Motor neuron (in vitro differentiated cells): ENCODE measurements at places on chromosomes 5 and 9. TPM values are rescaled to one million over a fixed set of nuclear protein-coding genes. Genes with fewer than 3 reads are reported as not detected.

STPG3 gene
- 0.93 and 1.2 TPM in 2 replicates for total RNA-seq

DNAI1 gene
- total RNA-seq, result 3.3 and 5.4 TPM in 2 replicates

TAF11L5 gene
- total RNA-seq, result 6.9 TPM in 1 of 2 replicates, not detected in the other

FGF1 gene
- 0.44 and 0.52 TPM in 2 replicates for total RNA-seq

CCL27 gene
- not detected in 2 replicates for total RNA-seq

HEMGN gene
- total RNA-seq, result 0.71 and 1.3 TPM in 2 replicates

PCDHGB1 gene
- 4.4 and 9.5 TPM in 2 replicates for total RNA-seq

PCDHB2 gene
- 12.5 and 13.3 TPM in 2 replicates for total RNA-seq

CCL21 gene
- 0.22 TPM in 1 of 2 replicates, not detected in the other for total RNA-seq

TRPM3 gene
- 0.27 and 0.56 TPM in 2 replicates for total RNA-seq

DBH gene
- 0.16 and 0.25 TPM in 2 replicates for total RNA-seq

DNA sequence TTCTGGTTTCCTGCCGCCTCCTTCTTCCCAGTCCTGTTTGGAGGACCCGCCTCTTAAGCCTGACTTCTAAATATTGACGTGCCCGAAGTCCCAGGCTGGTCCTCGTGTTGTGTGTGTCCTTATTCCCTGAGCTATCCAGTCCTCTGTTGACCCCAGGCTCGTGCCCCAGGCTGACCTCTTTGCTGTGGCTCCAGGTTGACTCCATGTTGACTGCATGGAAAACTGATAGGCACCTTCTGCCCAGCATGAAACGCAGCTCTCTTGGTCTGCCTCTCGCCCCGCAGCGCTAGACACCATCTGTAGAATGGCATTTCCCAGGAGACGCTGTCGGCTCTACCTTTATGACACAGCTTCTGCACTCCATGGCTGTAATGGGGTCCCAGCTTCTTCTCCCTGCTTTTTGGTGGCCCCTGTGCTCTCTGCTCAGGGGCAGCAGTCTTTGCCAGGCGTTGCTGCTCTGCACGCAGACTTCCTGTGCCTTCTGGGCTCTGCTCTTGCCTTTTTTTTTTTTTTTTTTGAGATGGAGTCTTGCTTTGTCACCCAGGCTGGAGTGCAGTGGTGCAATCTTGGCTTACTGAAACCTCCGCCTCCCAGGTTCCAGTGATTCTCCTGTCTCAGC is 28.4 kb downstream of the EHMT1 start:
- ATAC-seq, result no peak

- ATAC-seq, result no peak
Observed at GRCh38 chr5:151014680-151015343, 5.6 kb upstream of the GPX3 start.

- peak; percentile 71 for ATAC-seq
Observed at GRCh38 chr5:134874831-134875655, 872 bp downstream of the TXNDC15 start.

- ATAC-seq, result no peak
Observed at GRCh38 chr9:101387871-101388506, 3.2 kb upstream of the BAAT start.

- no peak for ATAC-seq
Observed at GRCh38 chr5:16791904-16792597, 144.0 kb downstream of the MYO10 start.

DNA sequence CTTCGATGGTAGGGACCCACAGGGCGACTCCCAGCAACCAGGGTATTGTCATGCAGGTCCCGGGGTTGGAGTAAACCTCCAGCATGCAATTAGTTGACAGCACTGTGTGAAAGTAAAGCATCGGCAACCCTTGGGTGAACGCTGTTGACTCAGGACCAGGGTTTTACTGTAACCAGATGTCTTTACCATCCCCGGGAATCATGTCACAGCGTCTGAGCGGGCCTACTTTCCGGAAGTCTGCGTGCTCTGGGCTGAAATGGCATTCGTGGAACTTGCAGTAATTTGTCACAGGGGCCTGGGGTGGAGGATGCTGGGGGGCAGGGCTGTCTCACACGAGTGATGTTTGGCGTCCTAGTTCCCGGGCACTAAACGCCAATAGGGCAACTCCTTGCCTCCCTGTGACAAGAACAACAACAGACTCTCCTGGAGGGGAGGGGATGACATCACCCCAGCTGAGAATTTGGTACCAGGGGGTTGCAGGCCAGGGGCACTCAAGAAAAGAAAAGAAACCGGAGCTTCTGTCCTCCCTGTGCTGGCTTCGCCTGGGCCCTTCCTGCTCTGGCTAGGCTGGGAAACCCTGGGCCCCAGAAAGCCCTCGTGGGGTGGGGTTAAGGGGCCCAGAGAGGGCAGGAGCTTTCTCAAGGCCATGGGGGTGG is 10.1 kb upstream of the UBAC1 start:
- ATAC-seq, result peak; percentile 56

DNA sequence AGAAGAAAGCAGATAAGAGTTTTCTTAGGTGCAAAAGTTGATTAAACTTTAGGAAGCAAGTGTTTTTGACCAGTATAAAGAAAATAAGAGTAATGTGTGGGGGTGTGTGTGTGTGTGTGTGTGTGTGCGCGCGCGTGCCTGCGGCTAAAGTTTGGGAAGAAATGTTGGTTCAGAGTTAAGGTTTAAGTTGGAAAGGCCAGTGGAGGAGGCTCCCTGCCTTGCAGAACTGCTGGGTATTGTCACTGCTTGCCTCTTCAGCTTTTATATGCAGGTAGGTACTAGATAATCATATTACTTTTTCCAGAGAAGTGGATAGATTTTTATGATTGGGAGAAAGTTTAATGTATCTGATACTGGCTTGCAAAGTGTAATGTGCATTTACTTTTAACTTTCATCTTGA is 2.0 kb downstream of the PIK3R1 start:
- ATAC-seq, result no peak

- ATAC-seq, result peak; percentile 38
Observed at GRCh38 chr9:137302449-137303150, 529 bp upstream of the NRARP start.

GRCh38 chr5:168320805-168321204 is 29.4 kb downstream of the WWC1 start:
- no peak for ATAC-seq

DNA sequence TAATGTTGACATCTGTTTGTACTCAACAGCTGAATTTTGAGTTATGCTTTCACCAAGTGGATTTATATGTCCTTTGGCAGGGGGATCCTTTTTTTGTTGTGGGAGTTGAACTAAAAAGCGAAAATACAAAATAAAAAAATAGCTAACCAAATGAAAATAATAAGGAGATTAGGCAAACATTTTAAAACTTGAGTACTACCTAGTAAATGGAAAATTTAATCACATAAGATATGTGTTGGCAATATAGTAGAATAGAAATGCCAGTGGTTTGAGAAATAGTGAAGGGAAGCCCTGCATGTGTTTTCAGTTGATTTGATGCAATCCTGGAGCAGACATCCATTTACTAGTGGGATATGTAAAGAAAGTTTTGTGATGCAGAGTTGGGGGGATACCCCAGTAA is 98.0 kb downstream of the RASGRF2 start:
- ATAC-seq, result no peak

DNA sequence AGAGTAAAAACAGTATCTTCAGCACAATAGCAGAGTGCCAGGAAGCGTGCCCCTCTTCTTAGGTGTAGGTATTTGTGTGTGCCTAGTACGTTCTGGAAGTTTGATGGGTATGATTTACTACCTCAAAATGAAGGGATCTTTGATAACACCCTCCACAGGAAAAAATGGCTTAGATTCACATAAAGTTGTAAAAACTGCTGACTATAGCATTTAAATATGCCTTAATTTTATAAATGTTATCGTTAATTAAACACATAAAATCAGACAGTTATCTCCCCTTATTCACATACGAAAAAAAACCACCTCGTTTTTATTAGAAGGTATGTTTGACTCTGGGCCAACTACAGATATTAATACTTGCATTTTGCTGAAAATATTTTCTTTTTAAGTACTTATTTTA is 243.6 kb upstream of the TBCA start:
- no peak for ATAC-seq

DNA sequence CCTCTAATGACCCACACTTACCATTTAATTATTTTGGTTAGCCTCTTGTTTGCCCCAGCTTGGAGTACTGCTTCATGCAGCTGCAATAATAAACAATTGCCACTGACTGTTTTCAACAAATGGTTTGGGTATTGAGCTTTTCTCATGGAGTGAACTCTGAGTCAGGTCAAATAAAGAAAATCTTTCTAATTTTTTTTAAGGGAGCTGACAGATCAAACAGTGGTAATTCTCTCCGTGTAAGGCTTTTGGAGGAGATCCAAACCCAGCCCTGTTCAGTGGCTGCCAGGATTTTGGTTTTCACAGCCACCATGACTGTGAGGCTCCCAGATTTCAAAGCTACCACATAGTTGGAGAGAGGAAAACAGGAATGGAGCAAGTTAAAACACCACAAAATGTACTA is 110.7 kb upstream of the EFNA5 start:
- no peak for ATAC-seq

DNA sequence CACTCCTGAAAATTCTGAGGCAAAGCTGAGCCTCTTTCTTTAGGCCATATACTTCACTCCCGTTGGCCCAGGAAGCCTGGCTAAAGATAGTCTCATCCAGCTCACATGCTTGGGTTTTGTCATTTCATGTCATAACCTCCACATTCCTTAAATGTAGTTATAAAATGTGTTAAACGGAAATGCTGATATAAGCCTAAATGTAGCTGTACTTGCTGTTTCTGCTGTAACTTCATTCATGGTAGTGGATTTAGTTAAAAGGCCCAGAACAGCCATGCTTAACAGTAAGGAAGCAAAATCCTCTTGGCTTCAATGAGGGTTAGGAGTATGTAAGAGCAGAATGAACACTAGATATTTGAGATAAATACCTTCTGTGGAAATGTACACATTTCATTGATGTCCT is 135.8 kb upstream of the TMEM161B start:
- no peak for ATAC-seq

GRCh38 chr9:13863112-13863511 is 450.8 kb downstream of the NFIB start:
- no peak for ATAC-seq

- peak; percentile 75 for ATAC-seq
Observed at GRCh38 chr5:79023348-79023747, 38.2 kb upstream of the ARSB start.

- ATAC-seq, result no peak
Observed at GRCh38 chr9:83583151-83584014, 39.6 kb upstream of the IDNK start.

DNA sequence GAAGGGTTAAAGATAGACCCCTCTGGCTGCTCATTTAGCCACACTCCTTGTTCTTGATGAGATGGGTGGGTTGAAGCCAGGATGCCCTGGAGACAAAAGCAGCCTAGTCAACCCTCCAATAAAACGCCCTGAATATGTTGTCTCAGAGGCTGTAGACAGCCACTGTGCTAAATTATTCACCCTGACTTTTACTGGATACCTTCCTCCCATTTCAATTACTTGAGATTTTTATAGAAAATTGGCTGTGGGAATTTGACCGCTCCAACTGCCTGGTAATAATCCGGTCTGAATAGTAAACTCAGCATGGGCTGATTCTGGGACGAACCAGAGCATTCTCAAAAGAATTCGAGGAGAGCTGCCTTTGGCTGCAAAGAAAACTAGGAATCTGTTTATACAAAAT is 104.2 kb downstream of the SNX18 start:
- ATAC-seq, result no peak

- ATAC-seq, result peak; percentile 3
Observed at GRCh38 chr9:109781541-109782197, 1.7 kb downstream of the PALM2AKAP2 start.

GRCh38 chr5:2902186-2902585 is 150.7 kb upstream of the IRX2 start:
- no peak for ATAC-seq

DNA sequence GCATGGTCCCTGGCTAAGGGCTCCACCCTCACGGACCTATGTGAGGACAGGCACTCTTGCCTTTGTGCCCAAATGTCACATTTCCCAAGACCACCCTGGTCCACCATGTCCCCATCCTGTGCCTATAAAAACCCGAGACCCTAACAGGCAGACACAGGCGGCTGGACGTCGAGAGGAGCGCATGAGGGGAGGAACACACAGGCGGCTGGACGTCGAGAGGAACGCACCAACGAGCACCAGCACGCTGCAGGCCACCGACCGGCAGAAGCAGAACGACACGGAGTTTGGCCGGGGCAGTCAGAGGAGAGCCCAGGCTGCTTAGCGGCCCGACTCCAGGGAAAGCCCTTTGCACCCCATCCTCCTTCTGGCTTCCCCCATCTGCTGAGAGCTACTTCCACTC is 119.9 kb downstream of the ADAMTS2 start:
- no peak for ATAC-seq

DNA sequence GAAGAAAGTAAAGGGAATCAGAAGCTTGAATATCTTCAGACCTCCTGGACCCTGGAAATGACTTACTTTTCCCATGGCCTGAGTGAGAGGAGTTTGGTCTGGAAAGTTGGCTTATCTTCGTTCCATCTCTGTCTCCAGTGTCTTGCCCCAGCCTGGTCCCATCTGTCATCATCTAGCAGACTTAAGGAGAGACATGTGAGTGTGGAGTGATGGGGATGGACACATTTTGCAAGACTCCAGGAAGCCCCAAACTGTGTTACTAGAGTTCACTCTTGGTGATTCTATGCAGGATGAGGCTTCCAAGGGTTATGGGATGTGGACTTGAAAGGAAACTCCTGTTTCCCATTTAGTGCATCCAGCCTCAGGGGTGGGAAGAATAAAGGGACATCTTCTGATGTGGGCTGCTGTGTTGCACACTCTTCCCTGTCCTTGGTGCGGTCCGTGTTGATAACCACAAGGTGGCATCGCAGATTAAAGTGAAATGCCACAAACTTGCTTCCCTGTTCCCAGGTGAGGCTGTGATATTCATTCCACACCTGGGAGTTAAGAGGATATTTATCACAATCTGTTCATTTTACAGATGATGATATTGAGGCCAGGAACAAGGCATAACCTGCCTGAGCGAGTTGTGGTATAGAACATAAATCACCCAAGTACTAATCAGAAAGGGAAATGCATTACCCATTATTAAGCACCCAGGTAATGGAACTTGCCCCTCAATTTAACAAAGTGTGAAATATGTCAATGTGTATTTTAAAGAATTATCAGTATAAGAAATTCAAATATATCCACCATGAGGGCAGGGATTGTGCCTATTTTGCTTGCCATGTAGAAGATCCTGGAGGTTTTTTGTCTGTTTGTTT is 269.9 kb upstream of the PAPPA start:
- ATAC-seq, result no peak
